ENCODE measurements at places on chromosomes 16 and 17. TPM values are rescaled to one million over a fixed set of nuclear protein-coding genes. Genes with fewer than 3 reads are reported as not detected.

GRCh38 chr16:83717814-83718213 is 90.0 kb upstream of the HSBP1 start:
- H3K4me1 ChIP-seq = no peaks in the 10 kb centered on the region
- no peak for DNase-seq
- no peaks in the 10 kb centered on the region for H3K27me3 ChIP-seq

DNA sequence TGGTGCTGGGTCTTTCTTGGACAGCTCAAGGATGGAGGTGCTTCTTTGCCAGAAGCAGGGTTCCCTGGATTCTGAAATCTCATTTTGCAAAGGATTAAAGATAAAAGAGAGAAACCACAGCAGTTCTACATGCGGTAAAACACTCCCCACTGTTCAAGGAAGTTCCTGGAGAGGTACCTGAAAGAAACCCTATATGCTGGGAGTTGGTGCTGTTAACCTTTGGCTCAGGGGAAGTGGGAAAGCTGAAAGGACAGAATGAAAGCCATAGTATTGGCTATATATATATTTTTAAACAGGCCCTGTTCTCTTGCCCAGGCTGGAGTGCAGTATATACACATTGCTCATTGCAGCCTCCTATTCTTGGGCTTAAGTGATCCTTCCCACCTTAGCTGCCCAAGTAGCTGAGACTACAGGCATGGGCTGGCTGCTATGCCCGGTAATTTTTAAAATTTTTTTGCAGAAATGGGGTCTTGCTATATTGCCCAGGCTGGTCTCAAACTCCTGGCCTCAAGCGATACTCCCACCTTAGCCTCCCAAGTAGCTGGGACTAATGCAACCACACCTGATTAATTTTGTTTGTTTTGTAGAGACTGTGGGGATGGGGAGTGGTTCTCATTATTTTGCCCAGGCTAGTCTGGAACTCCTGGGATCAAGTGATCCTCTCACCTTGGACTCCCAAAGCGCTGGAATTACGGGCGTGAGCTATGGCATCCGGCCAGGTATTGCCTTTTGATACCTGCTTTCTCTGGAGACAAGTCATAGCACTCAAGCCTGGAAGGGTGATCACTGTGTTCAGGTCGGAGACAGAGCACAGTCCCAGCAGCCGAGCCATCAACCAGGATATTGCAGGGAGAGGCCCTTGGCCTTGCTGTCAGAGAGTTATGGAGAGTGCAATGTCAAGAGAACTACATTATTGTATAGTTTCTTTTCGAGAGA is 55.2 kb downstream of the MSI2 start:
- H3K27ac ChIP-seq = no peak overlapping the region
- no peaks in the 10 kb centered on the region for H3K27me3 ChIP-seq
- no peaks in the 10 kb centered on the region for H3K4me1 ChIP-seq
- no peak overlapping the region for H3K4me3 ChIP-seq

DNA sequence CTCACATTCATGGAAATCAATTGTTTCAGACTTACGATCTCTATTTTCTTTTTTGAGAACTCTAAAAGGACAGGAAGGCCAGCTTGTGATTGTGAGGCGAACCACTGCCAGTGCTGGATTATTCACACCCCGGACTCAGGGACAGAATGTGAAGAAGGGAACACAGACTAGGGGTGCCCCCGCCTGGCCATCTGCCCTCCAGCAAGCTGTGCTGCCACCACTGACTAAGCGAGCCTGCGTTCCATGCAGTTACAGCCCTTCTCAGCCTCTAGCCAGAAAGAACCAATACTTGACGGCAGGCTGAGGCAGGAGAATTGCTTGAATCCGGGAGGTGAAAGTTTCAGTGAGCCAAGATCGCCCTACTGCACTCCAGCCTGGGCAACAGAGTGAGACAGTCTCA is 2.8 kb downstream of the HAGH start:
- no peaks in the 10 kb centered on the region for H3K4me1 ChIP-seq
- peaks cover 28% of the 10 kb centered on the region for H3K36me3 ChIP-seq
- H3K27ac ChIP-seq = no peak overlapping the region
- H3K27me3 ChIP-seq = no peaks in the 10 kb centered on the region
- no peak overlapping the region for H3K4me3 ChIP-seq

- no peak overlapping the region for H3K27ac ChIP-seq
- H3K4me3 ChIP-seq = no peak overlapping the region
- no peaks in the 10 kb centered on the region for H3K27me3 ChIP-seq
- peak; percentile 27 for DNase-seq
- H3K36me3 ChIP-seq = no peaks in the 10 kb centered on the region
Observed at GRCh38 chr17:79654350-79654959, 43.6 kb upstream of the RBFOX3 start.

DNA sequence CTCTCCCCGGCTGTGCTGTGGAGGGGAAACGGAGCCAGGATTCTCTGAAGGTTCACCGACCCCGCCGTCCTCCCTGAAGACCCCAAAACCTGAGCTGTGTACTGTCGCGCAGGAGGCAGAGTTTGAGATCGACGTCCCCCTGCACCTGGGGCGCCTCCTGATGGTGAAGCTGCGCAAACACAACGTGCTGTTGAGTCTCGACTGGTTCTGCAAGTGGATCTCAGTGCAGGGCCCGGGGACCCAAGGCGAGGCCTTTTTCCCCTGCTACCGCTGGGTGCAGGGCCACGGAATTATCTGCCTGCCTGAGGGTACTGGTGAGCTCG is 62.6 kb upstream of the TEKT1 start:
- no peak for DNase-seq
- no peak overlapping the region for H3K4me3 ChIP-seq
- peaks cover 14% of the 10 kb centered on the region for H3K27me3 ChIP-seq
- H3K36me3 ChIP-seq = no peaks in the 10 kb centered on the region
- H3K27ac ChIP-seq = no peak overlapping the region

- no peaks in the 10 kb centered on the region for H3K27me3 ChIP-seq
- no peak for DNase-seq
- H3K27ac ChIP-seq = no peak overlapping the region
- no peak overlapping the region for H3K4me3 ChIP-seq
- peaks cover 9% of the 10 kb centered on the region for H3K36me3 ChIP-seq
Observed at GRCh38 chr16:75288596-75289120, 37.2 kb upstream of the BCAR1 start.

DNA sequence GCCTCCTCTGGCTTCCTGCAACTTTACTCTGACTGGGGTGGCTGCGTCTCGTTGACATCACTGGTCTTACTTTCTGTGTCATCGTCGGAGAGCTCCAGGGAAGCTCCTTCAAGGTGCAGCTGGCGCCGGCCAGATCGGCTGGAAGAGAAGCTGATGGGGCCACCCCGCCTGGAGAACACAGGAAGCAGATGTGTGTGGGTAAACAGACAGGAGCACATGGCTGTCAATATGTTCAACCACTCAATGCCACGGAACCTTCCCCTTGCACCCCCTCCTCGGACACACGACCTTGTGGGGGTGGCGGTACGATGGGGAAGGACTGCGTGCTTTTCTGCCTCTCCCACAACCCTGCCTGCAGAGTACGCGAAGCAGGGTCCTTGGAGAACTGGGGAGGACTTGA is 40.1 kb downstream of the NDEL1 start:
- no peak overlapping the region for H3K4me3 ChIP-seq
- H3K4me1 ChIP-seq = peaks cover 23% of the 10 kb centered on the region
- no peak overlapping the region for H3K27ac ChIP-seq
- no peak for DNase-seq
- H3K27me3 ChIP-seq = no peaks in the 10 kb centered on the region

GRCh38 chr17:81705518-81706231 is 2.5 kb downstream of the MRPL12 start:
- no peak overlapping the region for H3K27ac ChIP-seq
- H3K36me3 ChIP-seq = peaks cover 15% of the 10 kb centered on the region
- H3K27me3 ChIP-seq = no peaks in the 10 kb centered on the region

GRCh38 chr17:8800656-8801055 is 1.5 kb upstream of the MFSD6L start:
- H3K4me3 ChIP-seq = no peak overlapping the region
- H3K36me3 ChIP-seq = no peaks in the 10 kb centered on the region
- no peak overlapping the region for H3K27ac ChIP-seq
- DNase-seq = no peak

The MRPL58 gene
- total RNA-seq = 104 TPM

The UNK gene
- total RNA-seq = 29.3 TPM

The ABCA6 gene
- 85.0 TPM for total RNA-seq

The PROCA1 gene
- 1.4 TPM for total RNA-seq

The ASGR1 gene
- total RNA-seq = 0.36 TPM

The MMP28 gene
- 55.7 TPM for total RNA-seq

The C17orf100 gene
- 1.3 TPM for total RNA-seq

Measured in sigmoid colon (tissue), 7 donors.